ENCODE measurements at places on chromosomes 3 and 15. TPM values are rescaled to one million over a fixed set of nuclear protein-coding genes. Genes with fewer than 3 reads are reported as not detected.

- H3K27me3 ChIP-seq: no peaks in the 10 kb centered on the region
- H3K4me1 ChIP-seq: no peaks in the 10 kb centered on the region
- DNase-seq: no peak
These were observed 43.9 kb downstream of the SEMA3G start for GRCh38 chr3:52401021-52401420.

- DNase-seq: no peak
- H3K27ac ChIP-seq: no peak overlapping the region
- H3K27me3 ChIP-seq: no peaks in the 10 kb centered on the region
- no peaks in the 10 kb centered on the region for H3K36me3 ChIP-seq
- no peak overlapping the region for H3K4me3 ChIP-seq
These were observed 6.7 kb upstream of the BFSP2 start for GRCh38 chr3:133393204-133393603.

The AGBL1 gene
- 6.2 TPM for total RNA-seq

- H3K27me3 ChIP-seq: no peaks in the 10 kb centered on the region
- H3K27ac ChIP-seq: no peak overlapping the region
- no peaks in the 10 kb centered on the region for H3K36me3 ChIP-seq
- no peak for DNase-seq
These were observed 1137.9 kb downstream of the ROBO2 start for GRCh38 chr3:78177780-78178179.

The SLC28A1 gene
- not detected for total RNA-seq

The IL17RB gene
- total RNA-seq: 5.5 TPM

The ABHD14A gene
- 4.0 TPM for total RNA-seq

GRCh38 chr3:59553076-59553475 lies 503.3 kb upstream of the CFAP20DC start:
- no peaks in the 10 kb centered on the region for H3K36me3 ChIP-seq
- no peak overlapping the region for H3K4me3 ChIP-seq
- no peak for DNase-seq
- no peaks in the 10 kb centered on the region for H3K27me3 ChIP-seq
- peaks cover 10% of the 10 kb centered on the region for H3K4me1 ChIP-seq

The XXYLT1 gene
- 39.0 TPM for total RNA-seq

- peaks cover 51% of the 10 kb centered on the region for H3K27me3 ChIP-seq
- H3K4me1 ChIP-seq: peaks cover 4% of the 10 kb centered on the region
- no peak for DNase-seq
These were observed 6.3 kb downstream of the BNC1 start for GRCh38 chr15:83278191-83278590.

DNA sequence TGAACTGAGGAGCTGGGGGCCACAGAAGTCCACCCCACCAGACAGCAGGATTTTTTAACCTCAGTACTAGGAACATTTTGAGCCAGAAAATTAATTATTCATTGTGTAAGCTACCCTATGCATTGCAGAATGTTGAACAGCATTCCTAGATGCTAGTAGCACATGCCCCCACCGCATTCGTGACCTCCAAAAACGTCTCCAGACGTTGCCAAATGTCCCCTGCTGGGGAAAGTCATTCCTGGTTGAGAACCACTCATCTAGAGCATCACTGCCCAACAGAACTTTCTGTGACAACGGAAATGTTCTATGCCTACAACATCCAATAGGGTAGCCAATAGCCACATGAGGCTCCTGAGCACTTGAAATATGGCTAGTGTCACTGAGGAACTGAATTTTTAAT lies 333.5 kb downstream of the FOXP1 start:
- no peak for DNase-seq
- H3K4me1 ChIP-seq: peaks cover 35% of the 10 kb centered on the region
- no peak overlapping the region for H3K27ac ChIP-seq
- H3K36me3 ChIP-seq: no peaks in the 10 kb centered on the region

GRCh38 chr3:137105277-137105977 lies 147.6 kb downstream of the IL20RB start:
- H3K36me3 ChIP-seq: no peaks in the 10 kb centered on the region
- H3K4me1 ChIP-seq: peaks cover 32% of the 10 kb centered on the region
- no peaks in the 10 kb centered on the region for H3K27me3 ChIP-seq
- DNase-seq: peak; percentile 88
- peak overlapping the region; percentile 29 for H3K4me3 ChIP-seq
- no peak overlapping the region for H3K27ac ChIP-seq

The COL6A5 gene
- not detected for total RNA-seq

DNA sequence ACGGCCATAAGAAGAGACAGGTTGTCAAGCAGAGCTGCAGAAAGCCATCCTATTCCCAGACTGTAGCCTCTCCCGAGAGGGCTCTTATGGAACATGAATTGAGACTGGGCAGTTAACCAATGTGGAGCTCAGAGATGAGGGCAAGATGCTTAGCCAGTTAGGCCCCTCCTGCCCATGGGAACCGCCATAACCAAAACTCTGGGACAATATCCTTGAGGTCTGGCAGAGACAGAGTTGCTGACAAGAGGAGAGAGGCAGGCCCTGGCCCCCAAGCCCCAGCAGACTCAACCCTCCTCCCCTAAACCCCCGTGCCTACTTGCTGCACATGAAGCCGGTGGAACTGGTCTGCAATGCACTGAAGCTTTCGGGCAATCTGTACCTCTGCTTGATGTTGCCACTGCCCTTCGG lies 4.8 kb downstream of the BMF start:
- H3K27ac ChIP-seq: no peak overlapping the region
- H3K36me3 ChIP-seq: no peaks in the 10 kb centered on the region
- H3K4me1 ChIP-seq: peaks cover 56% of the 10 kb centered on the region
- peaks cover 36% of the 10 kb centered on the region for H3K27me3 ChIP-seq
- peak overlapping the region; percentile 18 for H3K4me3 ChIP-seq

DNA sequence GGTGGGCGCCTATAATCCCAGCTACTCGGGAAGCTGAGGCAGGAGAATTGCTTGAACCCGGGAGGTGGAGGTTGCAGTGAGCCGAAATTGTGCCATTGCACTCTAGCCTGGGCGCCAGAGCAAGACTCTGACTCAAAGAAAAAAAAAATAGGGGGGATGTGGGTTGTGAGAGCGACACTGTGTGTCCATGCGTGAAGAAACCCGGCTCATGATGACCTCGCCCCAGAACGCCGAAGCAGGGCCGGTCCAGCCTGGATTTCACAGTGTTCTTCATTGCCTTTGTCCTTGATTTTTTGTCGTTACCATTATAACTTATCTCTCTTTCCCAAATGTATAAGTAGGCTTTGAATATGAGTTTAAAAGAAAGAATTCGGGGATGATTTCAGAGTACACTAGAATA lies 128.7 kb downstream of the PGPEP1L start:
- no peak for DNase-seq
- no peaks in the 10 kb centered on the region for H3K36me3 ChIP-seq
- peaks cover 55% of the 10 kb centered on the region for H3K4me1 ChIP-seq
- no peak overlapping the region for H3K4me3 ChIP-seq
- no peaks in the 10 kb centered on the region for H3K27me3 ChIP-seq

DNA sequence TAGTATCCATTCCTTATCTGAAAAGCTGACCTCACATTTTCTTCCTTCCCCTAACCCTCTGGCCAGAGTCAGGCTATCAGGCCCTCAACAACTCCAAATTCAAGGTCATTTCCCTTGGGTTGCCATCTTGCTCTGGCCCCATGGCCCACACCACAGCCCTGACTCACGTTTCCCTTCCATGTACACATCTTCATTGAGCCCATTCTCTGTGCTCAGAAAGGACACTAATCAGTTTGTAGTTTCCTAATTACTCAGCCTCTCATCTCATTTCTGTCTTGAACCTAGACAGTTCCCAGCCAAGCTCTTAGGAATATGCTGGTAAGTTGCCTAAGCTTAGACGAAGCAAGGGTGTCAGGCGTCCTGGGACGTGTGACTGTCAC lies 14.9 kb downstream of the TGM5 start:
- H3K27me3 ChIP-seq: no peaks in the 10 kb centered on the region
- no peaks in the 10 kb centered on the region for H3K36me3 ChIP-seq
- no peaks in the 10 kb centered on the region for H3K4me1 ChIP-seq
- DNase-seq: no peak

GRCh38 chr3:83968356-83968755 lies 990.4 kb upstream of the CADM2 start:
- H3K4me1 ChIP-seq: no peaks in the 10 kb centered on the region
- no peak overlapping the region for H3K4me3 ChIP-seq
- H3K36me3 ChIP-seq: no peaks in the 10 kb centered on the region
- no peak overlapping the region for H3K27ac ChIP-seq

DNA sequence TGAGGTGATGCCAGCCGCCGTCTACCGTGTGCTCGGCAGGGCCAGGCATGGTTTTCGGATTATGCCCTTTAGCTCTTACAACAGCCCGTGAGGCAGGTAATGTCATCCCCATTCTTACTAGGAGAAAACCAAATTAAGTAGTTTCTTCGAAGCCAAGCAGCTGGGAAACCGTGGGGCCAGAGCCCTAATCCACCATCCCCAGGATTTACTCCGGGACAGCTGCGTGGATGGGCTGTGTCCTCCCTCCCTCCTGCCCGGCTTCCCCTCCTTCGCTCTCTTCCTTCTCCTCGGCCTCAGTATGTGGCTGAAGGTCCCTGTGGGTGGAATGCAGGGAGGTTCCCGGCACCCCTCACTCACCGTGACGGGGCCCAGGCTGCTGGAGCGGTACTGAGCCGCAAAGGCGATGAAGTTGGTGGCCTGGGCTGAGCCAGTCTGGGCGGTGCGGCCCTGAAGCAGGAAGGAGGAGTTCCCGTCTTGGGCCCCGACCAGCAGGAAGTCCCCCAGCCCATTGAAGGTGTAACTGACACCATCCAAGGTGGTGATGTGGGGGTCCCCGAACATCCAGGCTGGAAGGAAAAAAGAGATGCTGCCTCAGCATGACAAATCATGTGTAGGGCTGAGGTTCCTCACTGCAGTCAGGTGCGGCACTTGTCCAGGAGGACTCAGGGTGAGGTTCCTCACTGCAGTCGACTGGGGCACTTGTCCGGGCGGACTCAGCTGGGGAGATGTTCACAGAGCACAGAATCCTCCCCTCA lies 42.5 kb downstream of the MUC20 start:
- no peaks in the 10 kb centered on the region for H3K36me3 ChIP-seq
- no peaks in the 10 kb centered on the region for H3K4me1 ChIP-seq
- no peaks in the 10 kb centered on the region for H3K27me3 ChIP-seq
- DNase-seq: no peak

The SEMA7A gene
- 3.5 TPM for total RNA-seq

- H3K4me3 ChIP-seq: no peak overlapping the region
- no peak for DNase-seq
- no peak overlapping the region for H3K27ac ChIP-seq
- no peaks in the 10 kb centered on the region for H3K27me3 ChIP-seq
These were observed 193.7 kb downstream of the TCF12 start for GRCh38 chr15:57112178-57112577.

DNA sequence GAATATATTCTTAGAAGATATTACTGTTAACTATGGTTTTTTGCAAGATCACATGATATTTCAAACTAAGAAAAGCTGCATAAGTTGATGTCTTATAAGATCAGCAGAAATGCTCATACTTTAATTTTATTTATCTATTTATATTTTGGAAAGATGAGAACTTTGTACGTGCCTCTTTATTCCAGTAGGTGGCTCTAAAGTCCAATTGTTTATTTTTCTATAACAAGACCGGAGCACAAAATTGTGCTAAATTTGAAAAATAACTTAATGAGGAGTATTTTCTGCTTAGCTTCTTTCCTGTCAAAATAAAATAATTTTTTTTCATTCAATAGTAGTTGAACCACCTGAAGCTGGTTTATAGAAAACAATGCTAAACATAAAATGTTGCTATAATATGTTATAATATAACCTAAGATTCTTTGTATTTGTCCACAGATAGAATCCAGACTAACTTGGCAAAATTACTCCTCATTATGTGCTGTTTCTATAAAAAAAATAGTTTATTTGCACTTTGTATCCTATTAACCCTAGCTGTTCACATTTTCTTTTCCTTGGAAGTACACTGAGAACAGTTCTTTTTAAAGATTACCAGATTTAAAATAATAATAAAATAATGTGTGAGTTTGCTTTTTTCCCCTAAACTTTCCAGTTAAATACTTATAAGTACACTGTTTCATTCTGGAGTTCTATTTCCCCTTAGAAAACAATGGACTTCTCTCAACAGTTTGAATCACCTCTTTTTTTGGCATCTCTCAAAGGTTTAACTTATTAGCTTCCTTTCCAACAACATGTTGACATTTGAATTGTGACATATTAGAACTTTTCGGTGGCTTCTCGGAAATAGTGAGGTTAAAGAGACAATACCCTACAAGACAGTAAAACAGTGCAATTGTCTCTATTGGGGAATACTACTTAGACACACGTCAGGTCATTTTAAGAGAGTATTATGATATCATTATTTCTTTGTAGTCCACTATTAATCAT lies 530.0 kb downstream of the MECOM start:
- DNase-seq: no peak
- no peak overlapping the region for H3K4me3 ChIP-seq
- no peaks in the 10 kb centered on the region for H3K36me3 ChIP-seq
- no peaks in the 10 kb centered on the region for H3K4me1 ChIP-seq

- no peaks in the 10 kb centered on the region for H3K27me3 ChIP-seq
- no peak for DNase-seq
- no peaks in the 10 kb centered on the region for H3K36me3 ChIP-seq
- no peak overlapping the region for H3K4me3 ChIP-seq
- H3K27ac ChIP-seq: no peak overlapping the region
- H3K4me1 ChIP-seq: peaks cover 11% of the 10 kb centered on the region
These were observed 118.0 kb upstream of the NPHP3 start for GRCh38 chr3:132840201-132840700.

- no peak overlapping the region for H3K27ac ChIP-seq
- H3K4me3 ChIP-seq: no peak overlapping the region
- no peak for DNase-seq
- H3K36me3 ChIP-seq: no peaks in the 10 kb centered on the region
- H3K4me1 ChIP-seq: peaks cover 3% of the 10 kb centered on the region
These were observed 14.8 kb downstream of the DOCK3 start for GRCh38 chr3:50689558-50689957.

The LINGO1 gene
- total RNA-seq: 28.2 TPM

DNA sequence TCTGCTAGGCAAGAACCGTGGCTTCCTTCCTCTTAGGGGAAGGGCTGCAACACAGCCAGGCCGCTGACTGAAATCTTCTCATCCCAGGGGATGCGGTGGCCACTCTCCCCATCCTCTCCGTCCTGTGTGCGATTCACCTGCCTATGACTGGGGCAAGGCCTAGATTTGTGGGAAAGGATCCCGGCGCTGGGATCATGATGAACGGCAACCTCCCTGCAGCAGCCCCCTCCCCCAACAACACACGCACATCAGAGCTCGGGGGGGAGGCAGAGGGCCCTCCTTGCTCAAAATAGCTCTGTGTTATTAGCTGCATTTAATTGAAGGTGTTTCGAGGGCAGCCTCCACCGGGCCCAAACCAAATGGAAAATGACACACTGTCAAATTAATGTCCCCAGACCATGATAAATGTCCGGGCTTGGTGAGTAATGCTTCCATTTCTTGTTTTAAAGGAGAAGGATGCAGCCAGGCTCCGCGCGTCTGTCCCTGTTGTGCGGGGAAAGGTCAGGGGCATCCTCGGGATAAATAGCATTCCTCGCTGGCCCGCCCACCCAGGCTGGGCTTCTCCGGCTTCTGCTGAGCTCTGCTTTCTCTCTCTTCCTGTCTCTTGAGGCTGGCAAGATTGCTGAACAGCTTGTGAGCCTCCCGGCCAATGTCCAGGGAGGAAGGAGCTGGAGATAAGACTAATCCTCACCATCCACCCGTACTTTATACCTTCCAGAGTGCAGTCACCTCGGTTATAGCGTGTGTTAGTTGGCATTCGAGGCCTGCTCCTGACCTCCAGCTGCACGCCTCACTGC lies 56.4 kb upstream of the TLE3 start:
- peaks cover 8% of the 10 kb centered on the region for H3K4me1 ChIP-seq
- peak; percentile 46 for DNase-seq
- no peaks in the 10 kb centered on the region for H3K36me3 ChIP-seq
- H3K27ac ChIP-seq: no peak overlapping the region

The XIRP1 gene
- total RNA-seq: not detected

Data from neural progenitor cell (in vitro differentiated cells).